ENCODE measurements at places on chromosomes 1 and 21. TPM values are rescaled to one million over a fixed set of nuclear protein-coding genes. Genes with fewer than 3 reads are reported as not detected.
A peak's percentile ranks its signal among the peaks of the same experiment; 100 is the strongest.

The AJAP1 gene
- total RNA-seq: 1.4 TPM

The TFAP2E gene
- not detected for total RNA-seq

The SPRR2G gene
- not detected for total RNA-seq

The BTBD8 gene
- total RNA-seq: 4.3 TPM

DNA sequence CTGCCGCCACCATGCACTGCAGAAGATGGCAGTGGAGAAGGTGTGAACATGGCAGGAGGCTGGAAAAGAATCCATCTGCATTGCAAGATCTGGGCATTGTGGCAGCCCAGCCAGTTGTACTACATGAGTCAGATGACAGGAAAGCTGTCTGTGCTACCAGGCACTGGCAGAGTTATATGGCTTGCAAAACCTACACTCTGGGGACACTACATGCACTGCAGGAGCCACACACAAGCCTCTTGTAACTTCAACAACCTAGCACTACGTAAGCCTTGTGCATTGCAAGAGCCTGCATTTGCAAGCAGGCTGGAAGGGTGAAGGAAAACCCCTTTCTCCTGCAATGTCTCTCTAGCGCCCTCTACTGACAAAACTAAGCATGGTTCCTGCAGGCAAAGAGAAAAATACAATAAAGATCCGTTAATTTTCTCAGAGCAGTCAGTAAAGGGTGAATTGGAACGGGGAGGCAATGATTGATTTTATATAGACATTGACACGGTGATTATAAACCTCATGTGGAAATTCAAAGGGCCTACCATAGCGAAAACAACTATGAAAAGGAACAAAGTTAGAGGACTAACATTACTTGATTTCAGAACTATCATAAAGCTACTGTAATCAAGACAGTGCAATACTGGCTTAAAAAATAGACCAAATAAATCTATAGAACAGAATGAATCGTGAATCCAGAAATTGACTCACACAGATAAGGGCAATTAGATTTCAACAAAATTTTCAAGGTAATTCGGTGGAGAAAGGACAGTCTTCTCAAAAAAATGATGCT, 26.2 kb upstream of the DYNLT5 start:
- peak; percentile 12 for DNase-seq

- no peak for DNase-seq
These were observed 65.8 kb downstream of the AK5 start for GRCh38 chr1:77347646-77348045.

DNA sequence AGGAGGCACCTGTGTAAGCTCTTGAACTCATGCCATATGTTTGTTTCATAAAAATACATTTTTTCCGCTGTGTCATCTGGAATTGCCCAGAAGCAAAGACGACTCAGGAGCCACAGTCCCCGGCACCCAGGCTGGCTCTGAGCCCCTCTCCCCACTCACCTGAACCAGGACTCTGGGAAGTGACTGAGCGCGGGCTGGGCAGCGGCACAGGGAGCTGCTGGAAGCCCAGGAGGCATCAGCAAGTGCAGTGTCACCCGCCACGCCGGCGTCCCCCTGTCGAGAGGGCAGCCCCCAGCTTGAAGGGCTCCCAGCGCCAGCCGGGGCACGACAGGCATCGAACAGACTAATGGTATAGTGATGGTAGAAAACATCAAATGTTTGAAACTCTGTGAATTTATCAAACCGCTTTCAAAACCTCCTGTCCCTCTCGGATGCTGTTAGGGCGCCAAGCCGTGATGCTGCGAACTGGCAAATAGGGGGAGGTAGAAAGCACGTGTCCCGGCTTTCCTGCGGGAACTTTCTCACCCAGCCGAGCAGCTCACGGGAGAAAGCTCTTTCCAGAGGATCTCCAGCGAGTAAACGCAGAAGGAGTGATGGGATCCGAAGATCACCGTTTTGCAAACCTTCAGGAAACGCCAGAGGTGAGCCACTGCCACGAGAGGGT, 57.8 kb upstream of the COL18A1 start:
- no peak for DNase-seq

GRCh38 chr1:159854693-159855192, 7.7 kb downstream of the VSIG8 start:
- peak; percentile 92 for DNase-seq

GRCh38 chr1:14546416-14546815, 52.1 kb upstream of the KAZN start:
- no peak for DNase-seq

DNA sequence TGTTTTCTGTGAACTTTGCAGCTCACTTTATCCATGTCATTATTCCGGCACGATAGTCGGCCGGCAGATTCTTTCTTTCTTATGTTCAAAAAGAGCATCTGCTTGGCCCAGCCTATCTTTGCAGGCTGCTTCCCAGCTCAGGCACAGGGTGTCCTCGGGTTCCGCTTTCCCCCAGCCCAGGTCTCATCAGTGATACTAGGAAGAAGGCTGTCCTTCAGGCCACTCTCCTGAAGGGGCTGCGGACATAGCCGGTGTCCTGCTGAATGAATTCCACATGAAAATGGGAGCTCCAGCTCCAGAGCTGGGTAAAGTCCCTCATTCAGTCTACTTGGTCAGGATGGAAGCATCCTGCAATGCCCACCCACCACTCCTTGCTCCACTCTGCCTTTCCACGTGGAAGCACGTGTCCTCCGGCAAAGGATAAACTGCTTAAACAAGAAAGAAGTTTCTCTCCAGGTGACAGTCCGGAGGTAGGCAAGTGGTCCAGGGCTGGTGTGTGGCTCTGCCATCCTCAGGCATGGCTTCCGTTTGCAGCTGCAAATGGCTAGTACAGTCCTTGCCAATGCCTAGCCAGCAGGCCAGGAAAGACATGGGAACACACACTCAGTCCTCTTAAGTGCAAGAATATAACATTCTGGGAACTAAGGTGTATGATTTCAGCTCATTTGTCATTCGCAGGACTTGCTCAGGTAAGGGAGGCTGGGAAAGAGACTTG, 161.0 kb downstream of the TRIM33 start:
- DNase-seq: no peak

All from psoas muscle (tissue), 8 donors.